RKO (cell line): ENCODE measurements at places on chromosomes 11 and 22.
A peak's percentile ranks its signal among the peaks of the same experiment; 100 is the strongest.

DNA sequence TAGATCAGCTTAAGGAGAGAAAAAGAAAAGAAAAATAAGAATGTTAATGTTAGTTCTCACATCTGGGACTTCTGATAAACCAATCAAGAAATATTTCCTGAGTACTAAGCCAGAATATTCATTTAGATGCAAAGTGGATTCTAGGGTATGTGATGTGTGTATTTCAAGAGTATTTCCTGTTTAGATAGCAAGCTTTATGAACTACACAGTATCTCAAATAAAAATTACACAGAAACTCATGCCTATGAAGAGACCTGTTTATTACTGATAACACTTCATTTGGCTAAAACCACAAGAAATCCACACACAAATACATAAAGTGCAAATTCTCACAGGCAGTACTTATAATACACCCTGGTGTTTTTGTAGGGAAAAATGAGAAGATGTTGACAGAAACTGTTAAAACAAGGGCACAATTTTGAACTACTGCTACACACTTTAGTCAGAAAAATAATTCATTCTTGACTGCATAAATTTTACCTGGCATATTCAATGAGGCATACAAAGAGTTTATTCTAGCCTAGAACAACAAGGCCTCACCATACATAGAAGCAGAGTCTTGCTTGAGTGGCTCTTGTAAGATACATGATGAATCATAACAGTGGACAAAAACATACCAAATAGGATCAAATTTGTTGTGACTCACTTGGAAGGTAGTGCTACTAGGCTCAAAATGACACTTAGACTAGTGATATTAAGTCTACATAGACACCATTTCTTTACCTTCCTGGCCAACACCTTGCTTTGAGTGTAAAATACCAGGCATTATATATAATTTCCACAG is 18.8 kb upstream of the P4HA3 start:
- DNase-seq, result peak; percentile 65

DNA sequence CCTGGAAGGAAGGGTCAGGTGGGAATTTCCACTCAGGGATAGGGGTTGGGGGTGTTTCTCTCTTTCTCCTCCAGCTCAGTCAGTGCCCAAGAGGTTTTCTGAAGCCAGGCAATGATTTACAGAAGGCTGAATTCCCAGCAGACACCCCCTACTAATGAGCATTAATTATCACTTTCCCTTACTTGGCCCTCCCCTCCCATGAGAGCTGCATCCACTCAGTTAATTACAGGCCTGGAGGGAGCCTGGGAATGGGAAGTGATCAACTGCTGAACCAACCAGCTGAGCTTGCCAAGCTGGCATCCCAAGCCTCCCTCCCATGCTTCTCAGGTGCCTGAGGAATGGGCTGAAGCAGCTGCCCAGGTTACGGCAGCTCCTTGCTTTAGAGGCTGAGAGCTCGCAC is 992 bp downstream of the LGALS12 start:
- DNase-seq, result no peak

DNA sequence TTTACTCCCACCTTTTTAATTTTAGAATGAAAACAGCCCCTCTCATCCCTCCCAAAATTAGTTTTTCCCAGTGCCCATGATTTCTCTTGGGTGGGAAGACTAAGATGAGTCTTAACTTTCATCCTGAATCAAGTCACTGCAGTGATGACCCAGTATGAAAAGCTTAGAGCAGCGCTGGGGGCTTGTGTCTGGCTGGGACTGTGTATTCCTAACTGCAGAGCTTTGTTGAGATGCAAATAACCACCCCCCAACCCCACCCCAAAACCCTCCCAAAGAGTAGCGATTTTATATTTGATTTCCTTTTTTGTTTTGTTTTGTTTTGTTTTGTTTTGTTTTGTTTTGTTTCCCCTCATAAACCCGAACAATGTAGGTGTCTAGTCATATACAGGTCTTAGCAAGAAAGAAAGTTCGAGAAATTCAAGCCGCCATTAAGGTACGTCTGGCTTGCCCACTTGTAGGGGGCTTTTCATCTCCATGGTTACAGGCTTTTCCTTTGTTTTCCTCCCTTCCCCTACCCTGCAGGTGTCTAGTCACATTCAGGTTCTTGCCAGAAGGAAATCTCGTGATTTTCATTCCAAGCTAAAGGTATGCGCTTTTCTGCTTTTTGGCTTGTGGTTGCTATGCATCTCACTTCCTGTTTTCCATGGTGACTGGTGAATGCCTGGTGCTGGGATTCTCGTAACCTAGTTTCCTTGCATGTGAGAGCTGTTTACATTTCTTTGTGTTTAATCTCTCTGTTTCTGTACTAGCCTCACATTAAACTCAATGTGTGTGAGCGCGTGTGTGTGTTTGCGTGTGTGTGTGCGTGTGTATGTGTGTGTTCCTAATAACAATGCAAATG is 144.6 kb upstream of the RASSF10 start:
- DNase-seq, result no peak

GRCh38 chr22:22218302-22218701 is 26.3 kb upstream of the VPREB1 start:
- DNase-seq, result no peak

DNA sequence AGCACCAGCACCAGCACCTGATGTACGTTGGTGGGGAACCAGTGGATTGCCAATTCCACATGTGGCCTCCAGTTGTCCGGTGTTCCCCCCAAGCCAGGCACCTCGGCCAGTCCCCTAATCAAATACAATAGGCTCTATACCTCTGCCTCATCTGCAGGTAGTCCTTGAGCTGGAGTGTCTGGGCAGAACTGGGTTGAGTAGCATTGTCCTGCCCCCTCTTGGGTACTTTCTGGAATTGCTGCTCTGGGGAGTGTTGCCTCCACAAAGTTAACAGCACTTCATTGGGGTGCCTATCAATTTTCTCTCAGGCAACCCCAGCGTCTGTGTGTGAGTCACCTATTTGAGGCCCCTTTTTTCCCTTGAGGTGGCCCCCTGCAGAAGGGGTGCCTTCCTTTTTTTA is 413.0 kb upstream of the LARGE1 start:
- DNase-seq, result no peak

DNA sequence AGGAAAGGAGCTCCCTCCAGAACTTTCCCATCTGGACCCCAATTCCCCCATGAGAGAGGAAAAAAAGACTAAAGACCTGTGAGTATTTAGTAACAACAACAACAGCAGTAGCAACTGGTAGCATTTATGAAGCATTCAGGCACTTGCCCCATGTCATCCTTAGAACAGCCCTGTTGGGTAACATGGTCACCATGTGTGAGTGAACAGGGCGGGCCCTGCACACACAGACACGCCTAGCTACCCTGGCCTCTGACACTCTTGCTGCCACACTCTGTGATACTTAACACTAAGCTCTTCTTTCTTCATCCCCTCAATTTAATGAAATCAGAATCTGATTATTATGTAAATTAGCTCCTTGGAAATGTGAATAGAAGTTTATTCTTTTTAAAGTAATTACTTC is 26.1 kb upstream of the SLC25A18 start:
- DNase-seq, result no peak

GRCh38 chr22:29342577-29343312 is 27.2 kb upstream of the RASL10A start:
- no peak for DNase-seq

- no peak for DNase-seq
These were observed 109.0 kb upstream of the B3GAT1 start for GRCh38 chr11:134521001-134521400.

GRCh38 chr11:62172294-62172693 is 17.7 kb upstream of the SCGB1D1 start:
- DNase-seq, result no peak

DNA sequence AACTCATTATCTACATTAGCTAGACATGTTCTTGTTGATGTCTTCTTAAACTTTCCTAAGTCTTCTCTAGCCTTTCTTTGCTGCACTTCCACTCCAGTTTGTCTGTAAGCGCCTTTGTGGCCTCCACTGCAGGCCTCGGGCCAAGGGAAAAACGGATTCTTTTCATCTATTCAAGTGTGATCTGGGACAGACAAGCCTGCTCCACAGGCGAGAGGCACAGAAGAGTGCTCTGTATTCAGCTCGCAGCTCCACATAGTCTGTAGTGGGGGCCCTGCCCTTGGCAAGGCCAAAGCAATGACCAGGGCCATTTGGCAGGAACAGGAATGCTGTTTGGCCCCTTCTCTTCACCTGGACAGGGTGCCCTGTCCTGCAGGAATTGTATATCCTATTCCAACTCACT is 84.1 kb upstream of the BARX2 start:
- no peak for DNase-seq

GRCh38 chr11:121688055-121688491 is 235.3 kb upstream of the SORL1-AS1 start:
- DNase-seq, result no peak

DNA sequence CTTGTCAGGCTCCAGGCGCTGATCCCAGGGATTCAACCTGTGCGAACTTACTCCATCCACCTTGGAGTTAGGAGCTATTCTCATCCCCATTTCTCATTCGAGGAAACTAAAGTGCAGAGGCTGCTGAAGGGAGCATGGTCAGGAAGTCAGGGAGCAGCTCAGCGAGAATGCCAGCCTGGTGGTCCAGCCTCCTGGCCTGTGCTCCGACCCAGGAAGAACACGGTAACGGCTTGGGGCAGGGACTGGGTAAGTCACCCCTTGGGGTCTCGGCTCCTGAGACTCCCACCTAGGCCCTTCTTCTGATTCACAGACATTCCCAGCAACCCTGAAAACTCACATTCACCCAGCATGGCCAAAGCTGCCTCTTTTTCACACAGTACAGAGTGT is 132.8 kb downstream of the CRYBB2 start:
- no peak for DNase-seq

DNA sequence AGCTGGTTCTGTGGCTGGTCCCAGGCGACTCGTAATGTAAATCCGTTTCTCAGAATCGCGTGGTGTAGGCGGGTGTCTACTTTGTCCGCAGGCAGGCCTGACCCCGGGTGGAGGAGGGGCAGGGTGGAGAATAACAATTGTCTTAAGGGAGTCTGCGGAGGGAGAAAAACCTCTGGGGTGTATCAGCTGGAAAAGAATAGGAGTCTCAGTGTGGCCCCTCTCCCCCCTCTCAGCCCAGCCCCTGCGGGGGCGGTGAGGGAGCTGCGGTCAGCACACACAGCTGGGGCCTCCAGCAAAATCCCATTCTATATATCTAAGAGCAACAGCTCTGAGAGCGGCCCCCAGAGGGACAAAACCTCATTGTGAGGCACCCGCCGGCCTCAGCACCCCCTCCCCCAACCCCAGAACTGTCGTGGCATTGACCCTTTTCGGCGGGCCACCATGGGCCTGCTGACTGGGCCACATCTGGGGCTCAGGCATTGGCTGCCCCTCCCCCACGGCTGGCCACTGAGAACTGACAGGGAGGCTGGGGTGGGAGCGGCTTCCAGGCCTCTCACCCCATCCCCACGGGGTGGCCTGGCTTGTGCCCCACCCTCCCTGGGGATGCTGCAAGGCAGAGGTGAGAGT is 2.7 kb upstream of the MYRF start:
- no peak for DNase-seq

DNA sequence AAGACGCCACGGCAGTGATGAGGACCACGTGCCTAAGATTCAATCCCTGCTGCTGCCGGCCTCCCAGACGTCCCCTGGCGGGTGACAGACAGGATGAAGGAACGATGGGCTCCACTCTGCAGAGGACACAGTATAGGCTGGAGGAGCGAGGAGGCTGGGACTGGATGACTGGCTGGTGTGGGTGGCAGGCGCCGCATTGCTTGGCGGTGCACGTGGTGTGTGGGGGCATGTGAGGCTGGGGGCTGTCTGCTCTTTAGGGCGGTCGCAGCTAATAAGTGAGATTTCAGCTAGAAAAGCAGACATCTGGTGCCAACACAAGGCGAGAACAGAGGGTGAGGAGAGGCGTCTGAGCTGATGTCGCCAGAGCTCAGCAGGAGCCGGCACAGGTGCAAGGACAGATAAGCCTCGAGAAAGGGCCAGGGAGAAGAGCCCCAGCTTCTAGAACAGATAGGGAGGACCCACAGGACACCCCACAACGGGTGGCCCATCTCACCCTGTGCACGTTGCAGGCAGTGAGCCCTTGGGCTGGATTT is 33.2 kb downstream of the TSPAN4 start:
- DNase-seq, result no peak

DNA sequence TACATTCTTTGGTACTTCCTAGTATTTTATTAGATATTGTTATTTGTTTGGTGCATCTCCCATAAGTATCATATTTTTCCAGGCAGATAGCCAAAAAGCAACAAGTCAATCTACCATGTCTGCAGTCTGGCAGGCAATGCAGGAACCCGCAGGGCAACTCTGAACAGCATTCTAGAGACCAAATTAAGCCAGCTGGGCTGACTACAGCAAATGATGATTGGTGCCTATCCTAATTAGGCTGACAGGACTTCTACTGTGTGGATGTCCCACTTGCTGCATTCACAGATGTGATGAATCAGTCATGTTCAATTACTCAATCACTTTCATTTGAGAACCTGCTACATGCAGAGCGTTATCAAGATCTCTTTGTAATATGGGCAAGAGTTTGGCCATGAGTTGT is 40.3 kb upstream of the AMOTL1 start:
- DNase-seq, result no peak

DNA sequence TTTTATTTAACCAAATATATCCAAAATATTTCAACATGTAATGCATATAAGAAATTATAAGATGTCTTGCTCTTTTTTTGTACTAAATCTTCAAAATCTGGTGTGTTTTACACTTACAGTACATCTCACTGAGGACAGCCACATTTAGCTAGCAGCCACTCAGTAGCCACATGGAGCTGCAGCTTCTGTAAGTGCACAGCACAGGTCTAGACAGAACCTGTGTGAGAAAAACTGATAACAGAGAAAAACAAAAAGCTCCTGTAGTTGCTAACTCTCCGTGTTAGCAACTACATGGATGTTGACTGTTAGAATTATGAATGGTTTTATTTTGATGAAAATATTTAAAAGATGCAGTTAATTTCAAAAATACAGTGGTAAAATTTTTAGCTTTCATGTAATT is 22.2 kb downstream of the ASRGL1 start:
- no peak for DNase-seq

DNA sequence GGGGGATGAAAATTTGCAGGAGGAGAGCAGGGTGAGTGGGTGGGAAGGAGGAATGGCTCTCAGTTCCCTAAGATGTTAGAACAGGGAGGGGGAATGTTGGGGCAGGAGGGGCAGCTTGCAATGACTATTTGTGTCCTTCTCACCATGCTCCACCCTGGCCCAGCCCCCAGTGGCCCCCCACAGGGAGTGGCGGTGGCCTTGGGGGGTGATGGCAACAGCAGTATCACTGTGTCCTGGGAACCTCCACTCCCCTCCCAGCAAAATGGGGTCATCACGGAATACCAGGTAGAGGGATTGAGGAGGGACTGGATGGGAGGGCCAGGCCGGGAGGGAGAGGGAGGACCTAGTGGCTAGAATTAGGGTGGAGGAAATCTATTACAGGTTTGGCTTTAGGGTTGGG is 10.2 kb downstream of the ROBO3 start:
- DNase-seq, result no peak

DNA sequence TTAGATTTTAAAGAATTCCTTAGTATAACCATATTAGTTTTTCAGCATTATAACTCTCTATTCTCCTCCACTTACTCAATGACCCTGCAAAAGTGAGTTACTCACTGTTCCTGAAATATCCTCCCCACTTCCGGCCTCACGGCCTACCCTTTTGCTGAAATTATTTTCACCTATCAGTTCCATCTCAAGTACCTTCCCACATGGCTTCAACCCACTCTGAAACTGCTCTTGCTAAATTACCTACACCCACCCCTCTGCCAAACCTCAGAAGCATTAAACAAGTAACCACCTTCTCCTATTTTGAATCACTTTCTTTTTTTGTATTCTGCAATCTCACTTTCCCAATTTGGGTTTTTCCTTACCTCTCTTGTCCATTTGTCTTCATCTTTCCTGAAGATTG is 37.7 kb downstream of the OR5P2 start:
- no peak for DNase-seq

- no peak for DNase-seq
These were observed 3.0 kb upstream of the SLCO2B1 start for GRCh38 chr11:75147875-75148263.
